CD4-positive, alpha-beta T cell treated with Interleukin-21 for 1 hour (primary cell): ENCODE measurements at places on chromosomes 12 and 14.

DNA sequence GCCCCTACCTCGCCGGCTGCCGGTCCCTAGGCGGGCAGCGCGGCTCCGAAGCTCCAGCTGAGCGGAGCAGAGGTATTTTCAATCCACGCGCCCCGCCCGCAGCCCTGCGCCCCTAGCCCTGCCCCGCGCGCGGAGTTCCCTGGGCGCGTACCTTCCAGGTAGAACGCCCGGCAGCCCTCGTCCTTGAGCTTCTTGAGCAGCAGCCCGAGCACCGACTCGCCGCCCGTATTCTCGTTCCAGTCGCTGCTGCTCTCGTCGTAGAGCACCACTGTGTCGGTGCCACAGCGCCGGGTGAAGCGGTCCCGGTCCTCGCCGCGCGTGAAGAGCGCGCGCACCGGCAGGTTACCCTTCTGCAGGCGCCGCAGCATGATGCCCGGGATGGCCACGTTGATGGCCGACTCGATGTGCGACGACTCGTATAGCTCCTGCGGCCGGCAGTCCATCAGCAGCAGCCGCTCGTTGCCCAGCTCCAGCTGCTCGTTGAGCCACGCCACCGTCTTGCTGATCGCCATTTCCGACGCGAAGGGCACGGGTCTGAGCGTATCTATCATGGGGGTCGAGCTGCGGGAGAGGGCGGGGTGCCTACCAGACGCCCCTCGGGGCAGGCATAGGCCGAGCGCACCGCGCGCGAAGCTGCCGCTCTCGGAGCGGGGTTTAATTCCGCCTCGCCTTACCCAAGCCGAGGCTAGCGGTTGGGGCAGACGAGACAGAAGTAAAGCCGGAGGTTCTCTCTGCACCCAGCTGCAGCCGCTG lies 636 bp downstream of the DUSP6 start:
- DNase-seq = peak; percentile 39

GRCh38 chr14:100030452-100031153 lies 34.6 kb upstream of the EVL start:
- DNase-seq = no peak

- no peak for DNase-seq
Measured at GRCh38 chr12:119665164-119665929, 2.6 kb upstream of the PRKAB1 start.

- peak; percentile 28 for DNase-seq
Measured at GRCh38 chr14:22231018-22231417, 358.0 kb downstream of the DAD1 start.

DNA sequence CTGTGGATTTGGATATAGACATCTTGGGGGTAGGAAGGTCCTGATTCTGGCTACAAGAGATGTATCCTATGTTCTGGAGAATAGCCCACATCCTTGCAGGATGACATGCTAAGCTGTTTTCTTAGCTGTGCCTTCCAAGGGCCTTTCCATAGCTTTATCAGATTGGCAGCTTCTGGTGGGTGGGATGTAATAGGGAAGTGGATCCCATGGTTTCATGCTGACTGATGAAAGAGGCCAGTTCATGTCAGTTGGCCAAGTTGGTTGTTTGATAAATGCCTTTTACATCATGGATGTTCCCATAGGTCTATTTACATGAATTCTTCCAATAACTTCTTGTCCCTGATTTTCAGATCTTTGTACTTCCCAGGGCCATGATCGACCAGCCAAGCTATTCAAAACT lies 169.1 kb upstream of the RMST start:
- no peak for DNase-seq

DNA sequence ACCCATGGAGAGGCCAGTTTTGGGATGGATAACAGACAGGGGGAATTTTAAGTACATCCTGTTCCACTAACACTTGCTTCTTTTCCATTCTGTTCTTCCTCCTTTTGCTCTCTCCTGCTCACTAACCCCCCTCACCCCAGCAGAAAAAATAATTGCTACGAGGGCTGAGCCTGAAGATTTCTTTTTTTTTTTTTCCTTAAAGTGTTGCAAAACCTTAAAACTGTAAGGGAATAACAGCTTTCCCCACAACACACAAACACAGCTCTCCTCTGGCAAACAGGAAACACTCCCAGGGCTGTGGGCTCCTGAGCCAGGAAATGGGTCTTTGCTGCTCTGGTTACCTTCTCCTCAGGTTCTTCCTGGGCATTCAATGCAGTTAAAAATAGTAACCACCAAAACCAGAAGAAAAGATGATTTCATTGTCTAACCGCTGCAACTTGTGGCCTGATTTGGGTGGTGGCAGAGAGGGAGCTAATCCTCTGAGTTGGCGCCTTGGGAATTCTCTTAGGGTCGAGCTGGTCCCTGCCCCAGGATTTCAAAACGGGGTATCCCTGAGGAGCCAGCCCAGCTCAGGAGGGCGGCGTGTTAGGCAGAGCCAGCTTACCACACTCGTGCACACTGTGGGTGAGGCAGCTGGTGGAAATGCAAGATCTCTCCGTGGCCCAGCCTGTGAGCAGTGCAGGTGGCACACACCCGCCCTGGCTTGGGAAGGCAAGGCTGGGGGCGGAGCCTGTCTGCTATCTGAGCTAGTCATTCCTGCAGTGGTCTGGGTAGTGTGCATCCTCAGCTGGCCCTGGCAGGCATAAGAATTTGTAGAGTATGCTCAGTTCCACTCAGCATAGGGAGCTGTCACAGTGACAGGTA lies 17.1 kb upstream of the EMP1 start:
- peak; percentile 42 for DNase-seq
